ENCODE measurements at places on chromosomes 5 and 9.

DNA sequence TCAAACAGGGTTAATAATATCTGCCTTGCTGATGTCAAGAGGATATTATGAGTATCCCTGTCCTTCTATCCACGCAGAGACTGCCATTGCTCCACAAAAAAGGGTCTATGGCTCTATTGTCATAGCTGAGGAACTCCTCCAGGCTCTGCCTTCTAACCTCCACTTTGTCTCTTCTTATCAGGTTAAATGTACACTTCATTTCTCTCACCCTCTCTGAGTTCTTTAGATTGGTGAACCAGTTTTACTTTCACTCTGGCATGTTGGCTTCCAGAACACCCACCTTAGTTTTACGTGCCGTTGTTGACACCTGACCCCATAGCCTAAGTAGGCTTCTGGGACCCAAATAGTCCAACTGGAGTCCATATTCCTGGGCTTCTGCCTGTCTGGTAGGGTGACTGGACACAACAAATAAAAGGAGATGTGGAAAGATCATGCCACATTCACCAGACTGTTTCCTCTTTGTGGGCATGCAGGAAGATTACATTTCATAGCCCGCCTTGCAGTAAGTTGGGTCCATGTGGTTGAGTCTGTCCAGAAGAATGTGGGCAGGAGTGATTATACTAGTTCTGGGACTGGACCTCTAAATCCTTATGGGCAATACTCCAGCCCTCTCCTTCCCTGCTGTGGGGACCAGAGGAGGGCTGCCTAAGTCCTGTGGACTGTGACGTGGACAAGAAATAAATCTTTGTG is 350.4 kb upstream of the CLINT1 start:
- DNase-seq: no peak

DNA sequence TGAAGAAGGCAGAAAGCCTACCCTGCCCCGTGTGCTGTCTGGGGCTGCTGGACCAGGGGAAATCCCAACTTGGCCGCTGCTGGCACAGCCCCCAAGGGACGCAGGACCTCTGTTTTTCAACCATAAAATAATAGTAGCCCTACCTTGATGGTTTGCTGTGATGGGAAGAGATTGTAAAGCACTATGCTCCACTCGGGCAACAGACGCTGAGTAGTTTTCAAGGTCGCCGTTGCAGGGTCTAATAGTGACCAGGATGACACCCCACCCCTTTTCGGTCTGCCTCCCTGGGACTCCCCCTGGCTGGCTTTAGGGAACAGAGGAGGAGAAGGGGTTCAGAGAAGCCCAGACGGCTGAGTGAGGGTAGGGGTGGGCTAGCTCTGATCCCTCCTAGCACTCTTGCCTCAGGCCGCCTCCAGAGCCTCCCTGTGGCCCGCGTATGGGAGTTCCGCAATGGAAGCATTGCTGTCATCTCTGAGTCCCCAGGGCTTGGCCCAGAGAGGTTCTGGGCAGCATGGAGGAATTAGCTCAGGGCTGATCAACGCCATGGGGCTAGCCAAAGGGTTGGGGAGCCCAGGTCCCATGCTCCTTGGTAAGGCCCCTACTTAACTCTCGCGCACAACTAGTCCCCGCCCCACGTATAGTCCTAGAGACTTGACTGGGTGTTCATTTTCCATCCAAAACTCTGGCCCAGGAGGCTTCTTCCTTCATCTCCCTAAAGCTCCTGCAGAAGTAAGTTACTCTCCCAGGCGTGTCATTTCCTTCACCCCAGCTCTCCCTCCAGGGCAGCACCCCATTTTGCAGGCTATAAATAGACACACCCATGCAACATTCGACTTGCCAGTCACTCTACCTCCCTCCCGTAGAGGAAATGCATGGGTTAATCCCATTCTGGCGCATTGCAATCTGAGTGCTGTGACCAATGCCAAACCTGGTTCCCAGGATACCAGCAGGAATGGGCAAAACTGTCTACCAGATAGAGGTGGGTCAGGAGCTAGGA is 1.1 kb upstream of the IRF1 start:
- no peak for DNase-seq

- DNase-seq: no peak
Measured at GRCh38 chr9:129486756-129487657, 133.9 kb downstream of the C9orf50 start.

GRCh38 chr9:89536145-89536574 is 38.2 kb upstream of the SEMA4D start:
- DNase-seq: no peak

DNA sequence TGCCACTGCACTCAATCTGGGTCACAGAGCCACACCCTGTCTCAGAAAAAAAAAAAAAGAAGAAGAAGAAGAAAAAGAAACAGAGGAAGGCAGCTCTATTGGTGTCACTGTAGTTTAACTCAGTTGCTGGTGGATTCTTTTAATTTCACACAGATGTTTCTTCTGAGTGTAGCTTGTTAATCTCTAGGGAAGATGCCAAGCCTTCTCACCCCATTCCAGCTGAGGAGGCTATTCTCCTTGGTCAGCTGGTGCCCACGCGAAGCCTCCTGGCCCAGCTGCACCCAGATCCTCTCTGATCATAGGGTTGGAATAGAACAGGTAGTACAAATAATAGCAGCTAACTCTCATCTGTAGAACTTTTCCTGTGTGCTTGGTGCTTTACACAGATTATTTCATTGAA is 113.8 kb upstream of the SPRY4 start:
- no peak for DNase-seq

- no peak for DNase-seq
Measured at GRCh38 chr5:124154714-124155113, 591.7 kb downstream of the ZNF608 start.

DNA sequence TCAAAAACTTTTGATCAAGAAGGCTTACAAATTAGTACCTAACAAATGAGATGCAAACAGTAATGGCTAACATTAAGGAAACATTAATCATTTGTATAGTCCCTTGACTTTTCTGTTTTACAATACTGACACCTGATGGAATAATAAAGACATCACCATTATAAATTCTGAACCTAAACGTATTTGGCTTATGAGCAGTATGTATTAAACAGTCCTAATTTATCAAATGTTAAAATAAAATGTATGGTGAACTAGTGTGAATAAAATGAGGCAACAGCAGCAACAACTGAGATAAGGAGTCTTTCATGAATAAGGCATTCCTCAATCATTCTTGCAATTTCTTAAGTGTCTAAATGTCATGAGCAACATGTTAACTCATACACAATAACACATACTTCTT is 6.0 kb downstream of the PUM3 start:
- no peak for DNase-seq

DNA sequence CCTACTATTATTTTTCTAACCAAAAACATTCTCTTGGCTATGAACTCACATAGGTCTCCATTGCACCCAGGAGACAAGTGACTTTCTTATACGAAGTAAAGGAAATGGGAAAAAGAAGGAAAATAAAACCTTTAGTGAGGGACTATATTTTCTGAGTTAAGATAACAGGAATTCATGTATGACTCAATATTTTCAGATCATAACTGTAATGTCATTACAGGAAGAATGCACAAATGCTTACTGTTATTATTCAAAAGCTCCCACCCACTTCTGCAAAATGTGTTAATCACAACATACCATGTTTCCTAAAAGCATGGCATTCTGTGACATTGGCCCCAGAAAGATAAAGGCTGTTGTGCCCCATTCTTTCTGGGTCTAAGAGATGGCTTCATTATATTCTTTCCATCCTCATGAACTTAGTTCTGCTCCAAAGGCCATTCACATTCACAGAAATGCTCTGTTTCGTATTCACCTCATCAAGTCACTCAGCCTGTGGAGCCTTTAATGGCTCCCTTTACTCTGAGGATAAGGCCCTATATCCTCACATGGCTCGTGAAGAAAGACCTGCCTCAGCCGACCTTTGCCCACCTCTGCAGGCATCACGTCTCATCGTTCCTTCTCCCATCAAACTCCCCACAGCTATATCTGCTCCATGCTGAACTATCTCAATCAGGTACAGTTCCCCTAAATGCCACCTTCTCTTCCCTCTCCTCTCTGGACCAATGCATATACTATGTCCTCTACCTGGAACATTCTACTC is 77.0 kb downstream of the ABCA1 start:
- DNase-seq: no peak
